ENCODE measurements at places on chromosomes 11 and 22.

DNA sequence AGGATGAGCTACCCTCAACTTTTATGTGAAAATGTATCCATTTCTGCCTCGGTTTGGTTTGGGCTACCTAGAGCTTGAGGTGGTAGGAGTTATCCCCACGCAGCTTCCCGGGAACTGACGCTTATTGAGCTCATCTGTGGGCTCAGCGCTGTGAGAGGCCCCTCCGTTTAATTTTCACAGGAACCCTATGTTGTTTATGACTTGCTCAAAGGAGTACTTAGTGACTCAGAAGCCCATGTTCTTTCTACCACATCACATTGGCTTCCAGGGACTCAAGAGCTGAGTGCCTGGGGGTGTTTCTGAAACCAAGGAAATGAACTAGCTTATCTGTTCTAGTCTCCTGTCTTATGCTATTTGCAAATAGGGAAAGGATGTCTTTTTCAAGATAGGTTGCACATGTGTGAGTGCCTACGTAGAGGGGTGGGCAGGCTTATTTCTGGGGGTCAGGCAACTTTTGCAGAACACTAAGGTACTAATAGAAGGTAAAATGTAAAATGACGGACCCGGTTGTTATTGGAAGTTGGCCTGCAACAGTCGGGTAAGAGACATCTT lies 40.5 kb downstream of the MICAL2 start:
- no peak for DNase-seq

DNA sequence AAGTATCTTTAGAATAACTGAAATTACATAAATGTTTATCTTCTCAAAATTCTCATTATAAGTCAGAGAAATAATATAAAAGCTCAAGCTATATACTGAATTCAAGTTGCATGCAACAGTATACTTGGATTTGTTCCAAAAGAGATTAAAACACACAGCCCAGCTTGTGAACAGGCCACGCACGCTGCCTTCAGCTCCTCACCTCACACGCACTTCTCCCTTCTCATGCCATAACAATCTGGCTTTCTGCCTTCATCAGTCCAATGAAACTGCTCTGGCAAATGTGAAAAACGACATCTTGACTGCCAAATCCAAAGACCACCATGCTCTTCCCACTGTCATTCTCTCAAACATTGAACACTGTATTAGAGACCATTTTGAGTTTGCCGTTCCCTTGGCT lies 22.1 kb downstream of the ATP6V1E1 start:
- DNase-seq, result peak; percentile 3

DNA sequence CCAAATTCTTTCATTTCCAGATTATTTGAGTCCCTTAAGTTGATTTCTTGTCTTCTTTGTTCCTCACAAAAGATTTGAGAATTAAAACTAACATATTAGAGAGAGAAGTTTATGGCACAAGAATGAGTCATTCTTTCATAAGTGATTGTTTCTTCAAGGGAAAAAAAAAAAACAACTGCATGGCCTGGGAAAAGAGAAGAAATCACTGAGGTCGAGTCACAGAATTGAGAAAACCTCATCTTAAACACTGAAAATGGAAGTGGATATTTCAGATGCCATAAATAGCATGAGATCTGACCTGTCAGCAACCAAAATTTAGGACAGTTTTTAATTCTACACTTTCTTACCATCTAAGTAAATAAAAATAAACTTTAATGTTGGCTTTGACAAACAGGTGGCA lies 87.2 kb downstream of the CWF19L2 start:
- DNase-seq, result no peak

- DNase-seq, result peak; percentile 13
These were observed 131.0 kb downstream of the ELP4 start for GRCh38 chr11:31640611-31641010.

DNA sequence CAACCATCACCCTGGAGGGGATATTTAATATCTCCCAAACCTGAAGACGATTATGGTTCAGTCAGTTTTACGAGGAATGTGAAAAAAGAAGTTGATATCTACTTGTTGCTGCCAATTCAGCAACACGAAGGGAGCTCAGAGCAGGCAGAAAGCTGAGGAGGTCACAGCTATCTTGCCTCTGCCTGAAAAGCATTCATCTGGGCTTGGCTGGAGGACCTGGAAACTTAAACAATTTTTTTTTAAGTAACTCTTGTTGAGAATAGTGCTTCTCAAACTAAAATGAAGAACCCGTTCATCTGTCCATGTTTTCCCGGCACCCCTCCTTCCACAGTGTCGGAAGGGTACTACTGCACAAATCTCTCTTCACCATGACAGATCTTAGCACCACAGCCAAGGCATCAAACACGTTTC lies 98.9 kb downstream of the MICAL3 start:
- DNase-seq, result no peak

DNA sequence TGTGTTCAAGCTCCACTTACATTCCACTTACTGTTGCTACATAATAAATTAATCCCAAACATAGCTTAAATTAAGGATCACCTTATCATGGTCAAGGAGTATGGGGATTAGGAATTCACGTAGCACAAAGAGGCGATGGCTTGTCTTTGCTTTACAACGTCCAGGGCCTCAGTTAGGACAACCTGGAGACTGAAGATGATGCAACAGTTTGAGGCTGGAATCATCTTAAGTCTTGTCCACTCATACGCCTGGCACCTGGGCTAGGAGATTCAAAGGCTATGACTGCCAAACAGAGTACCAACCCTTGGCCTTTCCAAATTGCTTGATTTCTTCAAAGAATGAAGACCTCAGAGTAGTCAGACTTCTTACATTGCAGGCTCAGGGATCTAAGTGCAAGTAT lies 149.1 kb downstream of the SBF2 start:
- no peak for DNase-seq

GRCh38 chr11:66789097-66789890 lies 53.9 kb upstream of the RCE1 start:
- no peak for DNase-seq

DNA sequence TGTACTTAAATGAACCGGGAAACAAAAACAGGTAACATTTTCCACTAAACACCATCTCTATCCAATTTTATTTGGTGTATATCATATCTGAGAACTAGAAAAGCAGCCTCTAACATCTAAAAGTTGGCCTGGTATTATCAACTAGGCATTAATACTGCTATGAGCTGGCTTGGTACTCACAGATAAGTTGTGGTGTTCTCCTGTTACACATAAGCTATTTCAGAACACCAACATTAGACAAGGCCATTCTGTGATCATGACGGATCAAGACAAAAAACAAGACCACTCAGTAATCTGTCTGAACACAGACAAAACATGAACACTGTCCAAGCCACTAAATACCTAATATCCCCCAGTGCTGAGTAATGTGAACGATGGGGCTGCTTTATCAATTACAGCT lies 11.9 kb downstream of the RIC3 start:
- DNase-seq, result no peak
